Esophagus squamous epithelium (tissue), 5 donors: ENCODE measurements at places on chromosomes 3 and 15. TPM values are rescaled to one million over a fixed set of nuclear protein-coding genes. Genes with fewer than 3 reads are reported as not detected.

GRCh38 chr15:62901087-62901486 lies 141.5 kb upstream of the TPM1 start:
- DNase-seq, result no peak

GRCh38 chr3:151387842-151388241 lies 3.3 kb upstream of the P2RY12 start:
- DNase-seq, result no peak

DNA sequence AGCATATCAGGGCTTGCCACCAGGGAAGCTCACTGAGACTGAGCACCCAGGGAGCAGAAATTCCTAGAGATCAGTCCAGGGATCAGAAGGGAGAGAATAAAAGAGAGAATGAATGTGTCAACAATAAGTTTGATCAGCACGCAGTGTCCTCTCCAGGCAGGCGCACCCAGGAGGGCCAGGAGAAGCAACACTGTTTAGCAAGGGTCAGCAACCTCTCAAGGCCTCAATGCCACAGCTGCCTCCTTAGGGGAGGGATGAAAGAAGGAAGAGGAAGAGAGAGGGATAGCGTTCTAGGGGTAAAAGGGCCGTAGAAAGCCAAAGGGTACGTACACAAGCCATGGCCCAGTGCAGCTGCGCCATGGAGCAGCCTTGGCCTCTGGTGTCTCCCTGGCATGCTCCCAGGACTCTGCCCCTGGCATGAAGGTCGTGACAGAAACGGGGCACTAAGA lies 399.8 kb downstream of the SHQ1 start:
- DNase-seq, result no peak

- DNase-seq, result no peak
Observed at GRCh38 chr3:11010426-11011165, 18.0 kb downstream of the SLC6A1 start.

- no peak for DNase-seq
Observed at GRCh38 chr3:127403795-127404194, 115.9 kb upstream of the PRR20G start.

- DNase-seq, result no peak
Observed at GRCh38 chr3:131283862-131284261, 97.7 kb upstream of the NUDT16 start.

- DNase-seq, result no peak
Observed at GRCh38 chr15:88166082-88166993, 90.2 kb downstream of the NTRK3 start.

GRCh38 chr15:51191072-51191670 lies 96.5 kb upstream of the TNFAIP8L3 start:
- DNase-seq, result no peak

DNA sequence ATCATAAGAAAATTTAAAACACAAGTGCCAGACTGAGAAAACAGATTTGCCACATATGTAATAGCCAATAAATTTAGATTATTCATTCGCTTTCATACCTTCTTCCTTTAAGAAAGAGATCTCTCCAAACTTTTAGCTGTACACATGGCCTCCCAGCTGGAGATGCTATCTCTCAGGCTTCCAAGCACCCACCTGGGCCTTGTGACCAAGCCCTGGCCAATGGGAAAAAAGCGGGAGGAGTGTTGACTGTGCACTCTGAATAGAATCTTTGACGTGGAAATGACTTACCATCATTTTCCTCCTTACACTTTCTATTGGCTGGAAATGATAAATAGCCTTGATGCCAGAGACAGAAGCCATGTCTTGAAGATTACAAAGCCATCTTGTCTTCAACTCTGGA lies 1106.6 kb downstream of the TBL1XR1 start:
- no peak for DNase-seq

GRCh38 chr3:122469659-122470058 lies 45.1 kb downstream of the KPNA1 start:
- no peak for DNase-seq

DNA sequence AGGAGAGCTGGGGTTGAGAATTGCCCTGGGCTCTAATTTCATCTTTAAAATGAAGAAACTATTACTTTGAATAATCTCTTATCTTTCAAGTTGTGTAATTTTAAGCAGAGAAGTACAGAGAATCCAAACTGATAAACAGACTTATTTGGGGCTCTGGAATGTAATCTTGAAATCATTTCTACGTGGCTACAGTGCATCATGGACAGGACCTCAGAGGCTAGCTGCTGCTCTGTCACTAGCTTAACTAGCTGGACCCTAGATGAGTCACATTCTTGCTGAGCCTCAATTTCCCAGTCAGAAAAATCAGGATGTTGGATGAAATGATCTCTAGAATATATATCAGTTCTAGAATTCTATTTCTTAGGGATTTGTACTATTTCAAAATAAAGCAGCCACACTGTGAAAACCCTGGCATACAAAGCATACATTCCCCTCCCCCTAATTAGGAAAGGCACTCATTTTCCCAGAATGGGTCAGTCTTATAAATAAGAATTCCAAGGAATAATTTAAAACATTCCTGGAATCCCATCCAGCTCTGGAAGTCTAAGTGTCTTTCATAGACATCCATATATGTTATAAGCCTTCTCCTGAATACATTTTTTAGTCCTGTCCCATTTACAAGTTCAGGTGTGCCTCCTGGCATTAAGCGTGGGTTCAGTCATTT lies 47.2 kb downstream of the RASGRP1 start:
- no peak for DNase-seq

GRCh38 chr3:67897351-67898336 lies 243.2 kb upstream of the SUCLG2 start:
- no peak for DNase-seq

DNA sequence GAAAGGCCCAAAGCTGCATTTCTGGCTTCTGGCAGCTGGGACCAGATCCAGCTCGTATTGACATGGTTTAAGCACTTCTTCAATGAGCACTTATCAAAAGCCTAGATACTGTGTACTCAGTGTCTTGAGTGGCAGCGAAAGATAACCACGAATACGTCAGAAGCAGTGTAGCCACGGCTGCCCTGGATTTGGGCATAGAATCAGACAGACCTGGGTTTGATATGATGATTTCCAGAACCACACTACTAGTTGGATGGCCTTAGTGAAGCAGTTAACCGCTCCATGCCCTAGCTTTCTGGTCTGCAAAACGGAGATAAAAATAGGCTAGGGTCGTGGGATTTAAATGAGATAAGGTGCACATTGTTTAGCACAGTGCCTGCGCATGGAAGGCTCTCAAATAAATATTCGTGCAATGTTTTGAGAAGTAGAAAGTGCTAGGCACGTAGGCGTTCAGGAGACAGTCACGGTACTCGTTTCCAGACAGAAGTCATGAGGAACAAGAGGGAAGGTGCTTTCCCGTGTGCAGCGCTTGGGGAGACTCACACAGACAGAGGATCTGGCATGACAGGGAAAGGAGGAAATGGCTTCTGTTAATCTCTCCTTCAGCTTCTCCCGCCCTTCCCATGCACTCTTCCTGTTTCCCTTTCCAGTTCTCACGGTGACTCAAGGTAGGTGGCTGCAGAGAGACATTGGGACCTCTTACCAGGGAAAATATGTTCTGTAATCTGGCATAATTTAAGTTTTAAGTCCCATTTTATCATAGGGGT lies 70.3 kb downstream of the CCNL1 start:
- DNase-seq, result no peak

GRCh38 chr3:76872999-76873398 lies 166.9 kb upstream of the ROBO2 start:
- no peak for DNase-seq

DNA sequence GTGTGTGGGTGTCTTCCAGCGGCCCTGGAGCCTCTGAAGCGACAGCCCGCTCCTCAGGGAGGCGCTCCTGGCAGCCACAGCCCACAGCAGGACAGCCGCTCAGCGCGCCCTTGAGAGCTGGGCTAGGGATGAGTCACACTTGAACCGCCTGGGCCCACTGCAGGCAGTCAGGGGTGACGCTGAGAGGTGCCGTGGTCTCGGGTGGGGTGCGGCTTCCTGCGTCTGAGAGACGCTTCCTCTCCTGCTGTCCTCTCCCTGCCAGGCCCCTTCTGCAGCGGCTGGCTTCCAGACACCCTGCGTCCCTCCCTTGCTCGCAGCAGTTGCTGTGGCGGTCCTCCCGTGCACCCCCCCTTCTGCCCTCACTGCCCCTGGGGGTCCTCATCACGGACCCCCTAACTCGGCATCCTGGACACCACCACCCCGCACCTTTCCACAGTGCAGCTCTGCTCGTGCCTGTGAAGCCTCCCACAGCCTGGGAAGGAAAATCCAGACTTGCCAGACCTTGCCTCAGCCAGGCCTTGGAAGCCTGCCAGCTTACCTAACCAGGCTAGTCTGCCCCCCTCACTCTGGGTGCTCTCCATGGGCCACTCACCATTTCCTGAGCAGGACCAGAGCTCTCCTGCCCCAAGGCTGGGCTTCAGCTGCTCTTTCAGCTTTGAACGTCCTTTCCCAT lies 1.1 kb upstream of the SPTBN5 start:
- peak; percentile 11 for DNase-seq

GRCh38 chr3:124451630-124452317 lies 278.5 kb upstream of the UMPS start:
- DNase-seq, result no peak

GRCh38 chr3:23105048-23105447 lies 98.1 kb upstream of the UBE2E2 start:
- DNase-seq, result no peak

GRCh38 chr15:94610069-94610468 lies 378.7 kb downstream of the MCTP2 start:
- DNase-seq, result no peak

DNA sequence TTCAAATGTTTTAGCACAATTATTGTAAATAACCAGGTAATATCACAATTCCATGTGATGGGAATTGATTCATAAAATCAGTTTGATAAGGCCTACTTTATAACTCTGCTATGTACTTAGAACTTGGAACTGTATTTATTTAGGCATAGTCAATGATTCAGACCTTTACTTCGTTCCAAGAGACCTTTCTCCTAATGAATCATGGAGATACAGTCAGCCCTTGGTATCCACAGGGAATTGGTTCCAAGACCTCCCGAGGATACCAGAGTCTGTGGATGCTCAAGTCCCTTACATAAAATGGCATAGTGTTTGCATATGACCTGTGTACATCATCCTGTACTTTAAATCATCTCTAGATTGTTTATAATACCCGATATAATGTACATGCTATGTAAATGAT lies 60.8 kb upstream of the UMPS start:
- no peak for DNase-seq

The TRIM42 gene
- not detected for total RNA-seq

The CYP1A1 gene
- 1.1 TPM for total RNA-seq

The PATL2 gene
- not detected for total RNA-seq

The ABHD10 gene
- total RNA-seq, result 10.4 TPM

The SLC22A13 gene
- not detected for total RNA-seq

The SEMA3G gene
- 2.2 TPM for total RNA-seq

The SLC41A3 gene
- total RNA-seq, result 17.7 TPM
